ENCODE measurements at places on chromosomes 3 and 15. TPM values are rescaled to one million over a fixed set of nuclear protein-coding genes. Genes with fewer than 3 reads are reported as not detected.

Gene NR1I2
- not detected for polyA plus RNA-seq

Gene GABRG3
- polyA plus RNA-seq = not detected

Gene C3orf20
- polyA plus RNA-seq = not detected

Gene LIPH
- 0.02 TPM for polyA plus RNA-seq

Gene EFCAB12
- 0.19 TPM for polyA plus RNA-seq

Gene SPINK8
- not detected for polyA plus RNA-seq

Gene TLR9
- polyA plus RNA-seq = 0.05 TPM

- DNase-seq = no peak
Observed at GRCh38 chr3:185734725-185735096, 90.1 kb downstream of the IGF2BP2 start.

DNA sequence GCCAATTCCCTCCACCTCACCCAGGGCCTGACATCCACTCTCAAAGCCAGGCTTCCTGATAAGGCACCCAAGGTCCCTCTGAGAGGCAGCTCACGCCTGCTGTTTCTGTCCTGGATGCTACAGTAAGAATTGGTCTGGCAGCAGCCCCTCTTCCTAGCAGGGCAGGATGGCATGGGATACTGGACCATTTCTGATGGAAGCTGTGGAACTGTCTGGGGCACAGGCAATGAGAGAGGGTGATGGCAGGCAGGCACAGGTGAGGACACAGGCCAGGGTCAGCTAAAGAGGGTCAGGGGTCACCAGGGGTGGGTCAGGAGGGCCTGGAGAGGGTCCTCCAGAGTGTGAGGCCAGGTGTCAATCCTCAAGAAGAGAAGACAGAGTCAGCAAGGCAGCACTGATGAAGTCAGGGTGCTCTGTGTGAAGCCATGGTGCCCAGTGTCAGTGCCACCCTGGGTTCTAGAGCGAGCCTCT is 41.9 kb upstream of the SLC41A3 start:
- no peak for DNase-seq

DNA sequence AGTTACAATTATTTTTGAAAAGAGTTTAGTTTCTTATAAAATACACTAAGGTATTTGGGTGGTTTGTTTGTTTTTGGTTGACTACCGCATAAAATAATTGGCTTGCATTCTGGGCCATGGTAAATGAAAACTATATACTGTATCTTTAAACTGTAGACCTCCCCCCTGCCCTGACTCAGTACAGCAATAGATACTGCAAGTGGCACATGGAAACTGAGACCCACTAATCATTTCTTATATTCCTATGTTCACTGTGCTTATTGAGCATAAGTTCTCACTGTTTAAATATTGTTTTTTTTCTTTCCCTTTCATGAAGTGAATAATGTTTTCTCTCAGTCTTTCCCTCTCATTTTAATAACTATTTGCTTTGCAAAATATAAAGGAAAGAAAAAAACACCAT is 45.8 kb downstream of the RASA2 start:
- DNase-seq = no peak

GRCh38 chr15:80695099-80695910 is at the start of gene ABHD17C:
Gene ABHD17C (plus strand): TSS chr15:80695310. CDS start chr15:80695430, 120 bp downstream.
- no peak for DNase-seq

GRCh38 chr3:69441732-69442131 is 55.8 kb upstream of the FRMD4B start:
- no peak for DNase-seq

DNA sequence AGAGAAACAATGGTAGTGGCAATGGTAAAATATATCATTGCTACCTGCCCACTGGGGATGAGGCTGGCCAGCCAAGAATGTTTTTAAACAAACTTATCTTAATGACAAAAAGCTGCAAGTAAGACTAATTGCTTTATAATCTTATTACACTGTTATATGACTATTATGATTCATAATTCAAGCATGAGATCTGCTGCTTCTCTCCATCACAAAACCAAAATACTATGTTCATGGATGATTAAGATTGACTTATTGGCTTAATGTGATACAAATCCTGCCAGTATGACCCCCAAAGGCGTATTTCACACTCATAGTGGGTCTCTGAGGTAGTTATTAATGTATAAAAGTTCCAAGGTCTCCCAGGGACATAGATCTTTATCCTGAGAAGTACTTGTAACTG is 52.6 kb downstream of the FBN1 start:
- no peak for DNase-seq
